Activated CD4-positive, alpha-beta memory T cell treated with anti-CD3 and anti-CD28 coated beads, Interleukin-2, amount 10 ng/mL, durations not matched to agents 7 days and 5 days (primary cell): ENCODE measurements at places on chromosomes 3 and 15. TPM values are rescaled to one million over a fixed set of nuclear protein-coding genes. Genes with fewer than 3 reads are reported as not detected.

DNA sequence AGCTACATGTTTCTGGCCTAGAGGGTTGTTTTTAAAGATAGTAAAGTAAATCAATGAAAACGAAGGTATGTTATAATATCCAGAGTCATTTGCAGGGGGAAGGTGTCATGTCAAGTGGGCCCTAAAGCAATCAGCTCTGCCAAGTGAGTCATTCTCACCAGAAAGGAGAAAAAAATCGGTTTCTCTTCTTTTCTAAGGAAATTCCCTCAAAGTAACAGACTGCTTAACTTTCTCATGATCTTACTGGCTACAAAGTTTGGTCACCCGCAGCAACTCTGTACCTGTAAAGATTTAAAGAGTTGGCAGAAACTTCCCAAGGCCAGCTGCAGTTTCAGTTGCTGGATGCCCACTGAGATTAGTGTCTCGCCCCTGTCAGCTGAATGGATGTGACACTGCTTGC is 5.5 kb upstream of the FSIP1 start:
- H3K27ac ChIP-seq: no peak overlapping the region
- DNase-seq: no peak
- H3K4me1 ChIP-seq: peaks cover 45% of the 10 kb centered on the region

DNA sequence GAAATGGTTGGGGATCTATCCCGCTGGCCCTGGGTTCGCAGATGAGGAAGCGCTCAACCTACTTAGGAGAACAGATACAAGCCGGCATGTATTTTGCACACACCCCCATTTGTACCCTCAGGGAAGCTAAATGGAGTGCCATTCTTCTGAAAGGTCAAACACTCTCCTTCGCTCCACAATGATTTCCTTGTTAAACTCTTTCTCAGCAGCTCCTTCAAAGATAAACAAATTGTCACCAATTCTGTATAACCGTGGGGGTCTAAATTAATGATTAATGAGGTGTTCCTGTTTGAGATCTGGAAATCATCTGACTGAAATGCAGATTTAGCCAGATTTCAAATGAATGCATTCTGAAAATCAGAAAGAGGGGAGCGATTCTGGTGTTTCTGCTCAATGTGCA is 124.0 kb downstream of the MEGF11 start:
- no peak overlapping the region for H3K4me3 ChIP-seq
- peaks cover 12% of the 10 kb centered on the region for H3K27me3 ChIP-seq
- no peak overlapping the region for H3K27ac ChIP-seq
- no peak for DNase-seq
- no peaks in the 10 kb centered on the region for H3K4me1 ChIP-seq

DNA sequence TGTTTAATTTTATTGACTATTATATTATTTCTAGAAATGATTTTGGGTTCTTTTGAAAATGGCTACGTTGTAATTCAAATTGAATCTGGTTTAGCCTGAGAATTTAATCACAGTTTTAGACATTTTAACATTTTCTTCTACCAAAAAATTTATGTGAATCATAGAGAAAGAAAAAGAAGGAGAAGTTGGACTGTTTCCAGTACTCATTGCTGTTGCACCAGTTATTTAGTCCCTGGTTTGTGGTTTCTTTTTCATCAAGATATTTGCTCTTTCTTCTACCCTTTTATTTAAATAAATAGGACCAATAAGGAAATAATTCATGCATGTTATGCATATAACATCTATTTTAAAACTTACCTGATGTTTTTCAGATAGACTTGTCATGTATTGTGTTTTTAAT is 1337.1 kb downstream of the ROBO1 start:
- no peak overlapping the region for H3K4me3 ChIP-seq
- no peak for DNase-seq
- H3K36me3 ChIP-seq: no peaks in the 10 kb centered on the region

Gene KCNH8
- total RNA-seq: not detected

DNA sequence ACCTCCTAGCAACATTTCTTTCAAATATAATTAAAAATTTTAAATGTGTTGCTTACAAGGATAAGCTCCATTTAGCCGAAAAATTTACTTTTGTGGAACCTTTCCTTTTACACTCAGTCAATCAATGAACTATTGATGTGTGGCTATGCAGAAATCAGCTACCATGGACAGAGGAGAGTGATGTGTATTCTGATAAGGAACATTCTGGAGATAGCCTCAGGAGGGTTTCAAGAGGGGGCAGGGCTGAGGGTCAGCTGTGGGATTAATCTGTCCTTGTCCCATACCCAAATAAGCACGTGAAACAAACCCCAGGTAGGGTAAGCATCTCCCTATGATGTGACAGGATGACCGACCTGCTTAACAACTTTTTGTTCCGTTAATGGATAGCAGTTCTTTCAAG is 192.6 kb upstream of the PROK2 start:
- no peaks in the 10 kb centered on the region for H3K27me3 ChIP-seq
- H3K27ac ChIP-seq: no peak overlapping the region
- H3K4me3 ChIP-seq: no peak overlapping the region

DNA sequence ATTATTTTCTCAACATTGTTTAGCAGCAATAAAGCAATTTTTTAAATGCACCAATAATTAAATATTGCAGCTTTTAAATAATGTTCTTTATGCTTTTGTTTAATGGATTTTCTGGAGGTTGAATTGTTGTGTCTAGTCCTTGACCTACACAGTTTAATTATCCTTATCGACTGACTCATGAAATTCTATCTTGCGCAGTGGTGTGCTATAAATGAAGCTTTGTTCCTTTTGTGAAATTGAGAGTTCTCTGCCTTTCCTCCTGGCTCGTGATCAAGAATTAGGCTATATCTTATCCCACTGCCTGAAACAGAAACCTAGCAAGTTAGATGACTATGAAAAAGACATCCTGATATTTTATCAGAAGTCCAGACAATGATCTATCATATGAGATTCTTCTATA is 37.0 kb upstream of the PIK3R4 start:
- DNase-seq: no peak
- no peak overlapping the region for H3K27ac ChIP-seq
- H3K4me1 ChIP-seq: no peaks in the 10 kb centered on the region
- no peaks in the 10 kb centered on the region for H3K36me3 ChIP-seq

- no peak overlapping the region for H3K4me3 ChIP-seq
- peaks cover 23% of the 10 kb centered on the region for H3K4me1 ChIP-seq
- no peak for DNase-seq
These were observed 35.2 kb downstream of the PARP15 start for GRCh38 chr3:122612696-122613095.

Gene FBXW12
- not detected for total RNA-seq

DNA sequence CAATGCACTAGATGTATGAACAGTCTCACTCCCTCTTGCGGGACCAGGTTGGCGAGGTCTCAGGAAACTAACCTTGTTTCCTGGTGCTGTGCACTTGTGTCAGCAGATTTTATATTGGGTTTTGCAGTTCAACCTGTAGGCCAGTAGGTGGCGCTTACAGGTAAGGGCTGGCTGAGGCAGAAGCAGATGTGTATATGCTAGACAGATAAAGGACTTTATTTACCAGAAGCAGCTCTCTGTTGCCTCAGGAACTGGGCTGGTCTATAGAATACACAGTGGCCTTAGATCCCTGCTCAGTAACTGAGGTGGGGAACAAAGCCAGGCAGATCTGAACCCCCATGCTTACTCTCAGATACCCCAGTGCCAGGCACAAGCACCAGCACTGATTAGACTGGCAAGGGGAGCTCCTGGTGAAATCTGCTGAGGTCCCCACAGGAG is 296.8 kb downstream of the DOCK3 start:
- no peaks in the 10 kb centered on the region for H3K27me3 ChIP-seq
- no peaks in the 10 kb centered on the region for H3K36me3 ChIP-seq
- no peak overlapping the region for H3K4me3 ChIP-seq
- H3K4me1 ChIP-seq: peaks cover 18% of the 10 kb centered on the region
- peak; percentile 67 for DNase-seq

DNA sequence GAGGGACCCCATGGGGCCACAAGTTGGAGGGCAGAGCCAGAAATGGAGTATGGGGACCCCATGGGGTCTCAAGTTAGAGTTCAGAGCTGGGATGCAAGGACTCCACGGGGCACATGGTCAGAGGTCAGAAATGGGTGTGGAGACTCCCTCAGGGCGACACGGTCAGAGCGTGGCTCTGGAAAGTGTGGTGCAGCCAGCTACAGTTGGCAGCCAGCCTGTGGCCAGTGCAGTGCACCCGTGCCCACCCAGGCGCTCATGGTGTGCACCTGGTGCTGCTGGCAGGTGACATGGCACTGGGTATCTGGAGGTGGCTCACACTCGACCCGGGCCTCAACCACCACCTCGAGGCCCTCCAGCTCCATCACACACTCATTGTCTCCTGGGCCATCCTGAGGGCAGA is 11.2 kb downstream of the PLXNB1 start:
- H3K27ac ChIP-seq: no peak overlapping the region
- no peaks in the 10 kb centered on the region for H3K27me3 ChIP-seq
- no peaks in the 10 kb centered on the region for H3K36me3 ChIP-seq
- DNase-seq: no peak
- H3K4me3 ChIP-seq: no peak overlapping the region
- H3K4me1 ChIP-seq: no peaks in the 10 kb centered on the region

- H3K4me1 ChIP-seq: no peaks in the 10 kb centered on the region
- H3K36me3 ChIP-seq: no peaks in the 10 kb centered on the region
- H3K4me3 ChIP-seq: no peak overlapping the region
- H3K27ac ChIP-seq: no peak overlapping the region
- no peak for DNase-seq
- H3K27me3 ChIP-seq: no peaks in the 10 kb centered on the region
These were observed 441.2 kb downstream of the FHIT start for GRCh38 chr3:60809857-60810610.

DNA sequence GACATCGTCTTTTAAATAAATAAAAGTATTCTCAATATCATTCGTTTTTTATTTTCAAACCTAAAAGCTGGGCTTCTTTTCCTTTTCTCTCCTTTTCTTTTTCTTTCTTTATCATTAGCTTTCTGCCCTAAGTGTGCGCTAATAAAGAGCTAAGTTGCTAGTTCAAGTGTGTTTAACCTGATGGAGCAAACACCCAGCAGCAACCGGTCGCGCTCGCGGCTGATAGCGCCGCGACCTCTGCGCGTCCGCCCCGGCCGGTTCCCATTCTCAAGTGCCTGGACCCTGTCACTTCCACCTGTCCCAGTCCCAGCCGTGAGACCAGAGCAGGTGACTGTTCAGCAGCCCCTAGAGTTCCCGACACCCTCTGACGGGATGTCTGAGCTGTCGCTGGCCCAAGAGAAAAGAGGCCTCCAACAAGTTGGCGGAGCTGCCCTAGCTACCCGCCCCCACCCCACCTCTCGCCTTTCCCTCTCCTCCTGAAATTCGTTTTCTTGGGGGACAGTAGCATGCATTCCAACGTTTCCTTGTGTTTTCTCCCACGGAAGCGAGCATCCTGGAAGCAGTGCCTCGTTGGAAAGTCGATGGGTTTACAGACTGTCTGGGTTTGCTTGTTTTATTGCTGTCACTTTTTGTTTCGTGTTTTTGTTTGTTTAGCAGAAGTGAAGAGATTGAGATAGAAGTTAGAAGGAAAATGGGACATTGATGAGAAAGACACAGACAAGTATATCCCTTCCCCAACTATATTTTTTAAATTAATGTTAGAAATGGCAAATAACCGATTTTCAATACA is 3.1 kb upstream of the MECOM start:
- peaks cover 85% of the 10 kb centered on the region for H3K27me3 ChIP-seq
- H3K27ac ChIP-seq: no peak overlapping the region
- H3K36me3 ChIP-seq: no peaks in the 10 kb centered on the region
- no peak overlapping the region for H3K4me3 ChIP-seq
- peaks cover 33% of the 10 kb centered on the region for H3K4me1 ChIP-seq
- DNase-seq: no peak

- H3K36me3 ChIP-seq: peaks cover 10% of the 10 kb centered on the region
- no peak overlapping the region for H3K27ac ChIP-seq
- H3K4me1 ChIP-seq: no peaks in the 10 kb centered on the region
- H3K4me3 ChIP-seq: no peak overlapping the region
- peak; percentile 38 for DNase-seq
These were observed 22.4 kb upstream of the CELF6 start for GRCh38 chr15:72342385-72342784.

DNA sequence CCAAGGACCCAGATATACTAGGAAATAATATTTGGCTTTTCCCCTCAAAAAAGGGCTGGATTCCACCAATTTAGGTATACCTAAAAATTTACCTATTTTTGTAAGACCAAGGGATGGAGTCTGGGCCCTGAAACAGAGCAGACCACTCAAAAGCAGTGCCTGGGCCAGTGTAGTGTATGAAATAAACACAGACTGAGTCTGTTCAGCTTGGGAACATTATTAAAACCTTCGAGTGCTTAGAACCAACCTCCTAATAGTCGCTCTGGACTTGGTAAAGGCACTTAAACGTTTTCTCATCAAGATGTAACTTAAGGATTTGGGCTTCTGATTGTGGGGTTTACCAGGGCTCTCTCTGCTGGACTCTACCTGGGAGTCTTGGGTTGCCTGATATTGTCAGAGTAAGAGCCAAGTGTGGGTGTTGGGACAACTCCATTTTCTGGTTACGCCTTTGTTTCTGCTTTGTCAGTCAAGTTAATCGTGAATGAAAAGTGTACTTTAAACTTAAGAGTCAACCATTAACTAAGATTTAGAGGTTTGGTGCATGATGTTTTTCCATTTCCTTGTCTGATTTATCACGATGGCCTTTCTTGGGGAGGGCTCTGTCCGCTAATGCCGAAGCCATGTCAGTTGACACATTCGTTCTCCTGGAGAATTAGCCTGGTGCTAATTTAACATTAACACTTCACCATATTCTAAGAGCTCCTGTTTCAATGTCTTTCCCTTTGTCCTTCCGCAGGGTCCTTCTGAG is 221.0 kb upstream of the TPM1 start:
- H3K27me3 ChIP-seq: peaks cover 13% of the 10 kb centered on the region
- DNase-seq: no peak
- no peak overlapping the region for H3K27ac ChIP-seq
- no peaks in the 10 kb centered on the region for H3K36me3 ChIP-seq
- no peaks in the 10 kb centered on the region for H3K4me1 ChIP-seq

Gene WDR76
- total RNA-seq: 72.2 TPM

DNA sequence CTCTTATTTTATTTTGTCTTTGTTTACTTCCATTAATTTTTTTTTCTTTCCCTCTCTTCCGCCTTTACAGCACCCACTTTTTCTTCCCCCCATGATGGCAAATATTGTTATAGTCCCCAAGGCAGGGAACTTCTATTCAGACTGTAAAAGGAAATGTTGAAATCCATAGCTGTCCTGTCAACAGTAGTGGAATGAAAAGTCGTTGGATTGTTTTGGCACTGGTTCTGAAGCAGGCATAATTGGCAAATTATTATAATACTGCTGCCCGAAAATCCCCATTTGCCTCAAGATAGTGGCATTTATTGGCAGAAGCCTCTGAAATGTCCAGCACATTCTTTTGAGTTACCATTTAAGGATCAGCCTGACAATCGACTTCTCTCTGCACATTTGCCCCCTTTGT is 150.6 kb downstream of the TPRG1 start:
- DNase-seq: no peak
- H3K4me1 ChIP-seq: peaks cover 58% of the 10 kb centered on the region
- H3K4me3 ChIP-seq: no peak overlapping the region
- H3K27ac ChIP-seq: peak overlapping the region; percentile 41

Gene SPTSSB
- total RNA-seq: not detected

DNA sequence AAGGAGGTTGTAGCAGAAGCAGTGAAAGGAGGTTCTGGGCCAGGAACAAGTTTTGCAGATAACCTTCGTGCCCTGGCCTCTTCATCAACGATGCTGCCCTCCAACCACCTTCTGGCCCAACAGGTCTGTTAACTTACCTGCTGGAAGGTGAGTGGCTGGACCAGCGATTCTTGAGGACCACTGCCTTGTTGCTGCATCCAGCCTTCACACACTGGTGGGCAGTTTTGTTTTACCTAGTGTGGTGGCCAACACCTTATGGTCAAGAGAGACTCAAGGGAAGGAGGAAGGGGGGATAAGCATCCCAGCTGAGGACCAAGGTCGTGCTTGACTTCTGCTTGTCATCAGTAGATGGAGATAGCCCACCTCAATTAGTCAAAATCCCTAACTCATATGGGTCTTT is 7.8 kb upstream of the MAGEF1 start:
- H3K36me3 ChIP-seq: no peaks in the 10 kb centered on the region
- H3K4me1 ChIP-seq: no peaks in the 10 kb centered on the region
- peaks cover 9% of the 10 kb centered on the region for H3K27me3 ChIP-seq
- peak; percentile 12 for DNase-seq
- H3K4me3 ChIP-seq: no peak overlapping the region

Gene NIPA2
- 49.9 TPM for total RNA-seq
